ENCODE measurements at places on chromosomes 5 and 9.

- no peak for DNase-seq
Observed at GRCh38 chr5:160511280-160511929, 89.8 kb downstream of the PTTG1 start.

DNA sequence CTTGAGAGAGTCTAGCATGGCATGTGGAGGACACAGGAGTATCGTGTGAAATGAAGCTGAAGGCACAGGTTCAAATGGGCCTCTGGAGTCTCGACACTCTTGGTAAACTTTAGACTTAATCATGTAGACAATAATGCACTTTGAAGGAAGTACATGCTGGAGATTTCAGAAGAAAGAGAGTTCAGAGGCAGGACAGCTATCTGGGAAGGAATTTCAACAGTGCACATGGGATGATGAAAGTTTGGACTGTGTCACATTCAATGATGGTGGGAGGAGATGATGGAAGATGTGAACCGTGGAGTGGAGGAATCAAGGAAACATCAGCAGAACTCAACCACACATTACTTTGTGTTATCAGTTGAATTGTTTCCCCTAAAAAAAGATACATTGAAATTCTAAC lies 88.6 kb upstream of the PAPPA start:
- no peak for DNase-seq

GRCh38 chr5:74636552-74636951 lies 4.0 kb downstream of the ENC1 start:
- DNase-seq: no peak

- no peak for DNase-seq
Observed at GRCh38 chr5:145937432-145938250, 1.3 kb downstream of the SH3RF2 start.

GRCh38 chr9:89773170-89773569 lies 168.4 kb downstream of the GADD45G start:
- DNase-seq: no peak

GRCh38 chr9:114732823-114733222 lies 50.8 kb upstream of the TEX48 start:
- no peak for DNase-seq

DNA sequence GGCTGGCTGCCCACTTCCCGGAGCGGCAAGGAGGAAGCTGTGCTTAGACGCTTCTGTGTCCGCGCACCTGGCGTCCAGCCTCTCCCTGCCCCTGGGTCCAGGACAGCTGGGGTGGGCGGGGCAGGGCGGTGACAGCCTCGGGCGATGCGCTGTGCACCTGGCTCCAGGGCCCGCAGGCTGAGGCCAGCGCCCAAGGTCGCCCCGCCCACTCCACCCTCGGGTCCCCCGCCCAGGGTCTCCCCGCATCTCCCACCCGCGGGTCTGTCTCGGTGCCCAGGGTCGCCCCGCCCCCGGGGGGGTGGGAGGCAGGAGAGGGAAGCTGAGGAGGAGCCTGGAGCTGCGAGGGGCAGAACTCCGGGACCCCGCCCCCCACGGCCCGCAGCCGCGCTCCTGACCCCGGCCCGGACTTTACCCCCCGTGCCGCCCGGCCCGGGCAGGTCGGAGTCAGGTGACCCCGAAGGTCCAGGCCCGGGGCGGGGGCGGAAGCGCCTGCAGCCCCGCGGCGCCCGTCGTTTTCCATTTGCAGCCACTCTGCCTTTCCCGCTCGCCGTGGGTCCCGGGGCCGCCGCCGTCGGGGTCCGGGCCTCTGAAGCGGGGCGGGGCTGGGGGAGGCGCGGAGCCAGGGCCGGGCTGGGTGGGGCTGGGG lies at the start of gene ENTPD8:
TSS of gene ENTPD8 (minus strand) at position 69 of the 646 bp plus-strand sequence. CDS start 3,072 bp downstream, outside the sequence.
- DNase-seq: no peak

DNA sequence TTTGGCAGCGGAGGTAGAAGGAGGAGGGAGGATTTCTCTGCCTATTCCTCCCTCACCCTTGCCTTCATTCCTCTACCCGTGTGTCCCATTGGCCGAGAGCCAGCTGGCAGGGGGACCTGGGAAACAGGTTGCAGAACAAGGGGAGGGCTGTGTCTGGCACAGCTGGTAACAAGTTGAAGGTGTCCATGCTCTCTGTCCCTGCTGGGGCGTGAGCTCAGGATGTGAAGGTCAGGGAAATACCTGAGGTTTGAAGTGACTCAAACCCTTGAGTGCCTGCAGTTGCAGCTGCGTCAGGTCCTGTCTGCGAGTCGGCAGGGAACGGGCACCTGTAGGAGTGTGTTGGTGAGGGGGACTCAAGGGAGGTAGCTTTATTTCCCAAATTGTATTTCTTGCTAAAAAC lies 16.2 kb downstream of the MIGA2 start:
- no peak for DNase-seq

DNA sequence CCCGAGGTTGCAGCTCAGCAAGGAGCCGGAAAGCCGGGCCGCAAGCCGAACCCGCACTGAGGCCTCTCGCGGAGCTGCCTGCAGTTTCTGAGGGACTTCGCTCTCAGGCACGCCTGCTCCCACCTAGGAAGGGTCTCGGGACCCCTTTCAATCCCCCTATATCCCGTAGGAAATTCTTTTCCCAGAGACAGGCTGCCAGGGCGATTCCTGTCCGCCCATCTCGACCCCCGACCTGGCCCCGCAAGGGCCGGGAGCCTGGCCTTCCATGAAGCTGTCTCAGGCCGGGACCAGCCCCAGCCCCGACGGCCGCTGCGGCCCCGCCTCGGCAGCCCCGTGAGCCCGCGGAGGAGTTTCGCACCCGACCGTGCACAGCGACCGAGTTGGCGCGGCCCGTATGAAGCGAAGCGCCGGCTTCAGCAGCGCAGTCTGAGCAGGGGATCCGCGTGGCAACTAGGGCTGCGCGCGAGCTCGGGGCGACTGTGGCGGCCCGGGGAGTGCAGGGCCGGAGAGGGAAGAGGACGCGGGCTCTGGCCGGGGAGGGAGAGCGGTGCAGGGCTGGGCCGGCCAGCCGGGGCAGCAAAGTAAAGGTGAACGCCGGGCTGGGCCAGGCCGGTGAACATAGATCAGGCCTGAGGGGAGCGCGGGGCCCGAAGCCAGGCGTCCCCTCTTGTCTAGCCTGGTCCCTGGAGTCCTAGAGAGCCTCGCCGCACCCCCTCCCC lies 977 bp upstream of the PRDM12 start:
- DNase-seq: no peak

DNA sequence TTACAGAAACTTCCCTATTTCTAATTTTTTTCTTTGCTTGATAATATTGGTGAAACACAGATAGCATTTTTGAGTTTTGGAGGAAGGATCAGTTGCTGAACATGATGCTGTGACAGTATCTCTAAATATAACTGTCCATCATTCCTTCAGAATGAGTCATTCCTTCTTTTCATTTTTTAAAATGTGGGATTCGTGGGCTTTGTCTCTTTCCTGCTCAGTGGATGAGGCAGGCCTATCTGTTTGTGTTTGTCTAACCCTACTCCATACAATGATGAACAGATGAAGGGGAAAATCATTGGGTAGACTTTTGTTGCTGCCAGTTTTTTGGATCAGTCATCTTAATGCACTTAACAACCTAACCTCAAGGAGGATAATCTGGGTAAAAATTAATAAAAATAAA lies 15.7 kb upstream of the OR13C8 start:
- DNase-seq: no peak

GRCh38 chr9:134217431-134218210 lies 53.3 kb upstream of the RNU6ATAC start:
- no peak for DNase-seq

- no peak for DNase-seq
Observed at GRCh38 chr5:113891491-113891890, 378.0 kb downstream of the YTHDC2 start.

DNA sequence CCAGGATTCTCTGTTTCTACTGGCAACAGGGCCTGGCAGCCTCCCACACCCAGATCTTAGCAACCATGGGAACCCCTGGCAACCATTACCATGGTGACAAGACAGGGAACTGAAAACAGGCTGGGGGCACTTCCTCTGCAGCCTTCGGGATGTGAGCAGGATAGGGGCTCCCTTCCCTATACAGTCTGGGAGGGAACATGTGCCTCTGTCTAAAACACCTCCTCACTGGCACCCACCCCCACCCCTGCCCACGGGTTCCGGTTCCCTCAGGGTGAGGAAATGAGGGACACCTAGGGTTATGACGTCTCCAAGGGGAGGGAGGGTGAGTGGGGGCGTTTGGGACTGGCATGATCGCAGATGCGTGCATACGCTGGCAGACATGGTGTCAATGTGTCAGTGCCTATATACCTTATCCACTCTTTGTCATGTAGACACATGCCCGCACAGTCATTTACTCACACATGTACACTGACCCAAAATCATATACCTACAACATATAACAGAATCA lies 3.0 kb upstream of the DNAJB5 start:
- DNase-seq: no peak

DNA sequence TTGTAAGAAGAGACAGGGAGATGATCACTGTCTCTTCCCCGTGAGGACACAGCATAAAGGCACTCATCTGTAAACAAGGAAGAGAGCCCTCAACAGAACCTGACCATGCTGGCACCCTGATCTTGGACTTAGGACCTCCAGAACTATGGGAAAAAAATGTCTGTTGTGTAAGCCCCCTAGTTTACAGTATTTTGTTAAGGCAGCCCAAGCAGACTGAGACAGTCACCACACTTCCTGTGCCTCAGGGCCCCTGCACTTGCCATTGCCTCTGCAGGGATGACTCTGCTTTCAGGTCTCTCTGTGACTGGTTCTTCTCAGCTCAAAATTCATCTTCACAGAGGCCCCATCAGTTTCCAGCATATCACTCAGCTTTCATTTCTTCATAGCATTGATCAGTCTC lies 372.1 kb downstream of the TLE1 start:
- no peak for DNase-seq

DNA sequence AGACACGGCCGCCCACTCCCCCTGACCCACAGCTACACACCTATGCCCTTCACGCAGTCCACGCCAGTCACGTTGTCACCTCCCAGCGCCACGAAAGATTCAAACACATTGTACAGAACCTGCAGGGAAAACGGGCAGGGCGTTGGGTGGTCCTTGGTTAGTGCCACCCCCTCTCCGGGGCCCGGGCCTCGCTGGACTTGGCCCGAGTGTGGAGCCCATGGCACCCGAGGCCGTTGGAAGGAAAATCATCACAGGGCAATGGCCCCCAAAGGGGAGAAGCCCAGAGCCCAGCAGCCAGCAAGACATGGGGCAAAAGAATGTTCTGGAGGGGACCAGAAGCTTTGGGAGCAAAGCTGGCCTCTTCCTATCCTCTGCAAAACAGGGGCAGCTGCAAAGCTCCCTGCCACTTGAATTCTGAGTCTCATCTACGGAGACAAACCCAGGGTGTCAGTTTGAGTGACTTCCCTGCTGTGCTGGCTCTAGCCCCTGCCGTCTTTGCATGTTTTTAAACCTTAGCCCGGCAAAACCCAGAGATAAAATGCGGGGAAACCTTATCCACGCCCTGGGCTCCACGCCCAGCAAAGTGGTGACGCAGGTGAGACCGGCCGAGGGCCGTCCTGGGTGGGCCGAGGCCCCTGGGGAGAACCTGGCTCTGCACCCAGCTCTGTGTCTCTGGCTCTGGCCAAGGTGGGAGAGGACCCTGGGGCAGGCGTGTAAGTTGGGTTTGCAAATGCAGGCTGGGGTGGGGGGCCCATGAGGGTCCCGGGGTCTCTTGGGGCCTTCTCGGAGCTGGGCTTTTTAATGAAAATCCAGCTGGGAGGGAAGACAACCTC lies 38.9 kb downstream of the SLC9A3 start:
- DNase-seq: no peak

GRCh38 chr9:12091865-12092527 lies 601.2 kb upstream of the TYRP1 start:
- no peak for DNase-seq

GRCh38 chr5:9265441-9266287 lies 280.2 kb downstream of the SEMA5A start:
- DNase-seq: no peak

- DNase-seq: no peak
Observed at GRCh38 chr5:169599451-169599850, 15.9 kb downstream of the SPDL1 start.

- DNase-seq: no peak
Observed at GRCh38 chr5:159917994-159918393, 1.7 kb downstream of the ADRA1B start.

Measured in stimulated activated CD4-positive, alpha-beta T cell treated with anti-CD3 and anti-CD28 coated beads, TNF-alpha, amount 100 ng/mL, for 24 hours (primary cell).